Suppressor macrophage (primary cell): ENCODE measurements at places on chromosomes 12 and 14.
A peak's percentile ranks its signal among the peaks of the same experiment; 100 is the strongest.

DNA sequence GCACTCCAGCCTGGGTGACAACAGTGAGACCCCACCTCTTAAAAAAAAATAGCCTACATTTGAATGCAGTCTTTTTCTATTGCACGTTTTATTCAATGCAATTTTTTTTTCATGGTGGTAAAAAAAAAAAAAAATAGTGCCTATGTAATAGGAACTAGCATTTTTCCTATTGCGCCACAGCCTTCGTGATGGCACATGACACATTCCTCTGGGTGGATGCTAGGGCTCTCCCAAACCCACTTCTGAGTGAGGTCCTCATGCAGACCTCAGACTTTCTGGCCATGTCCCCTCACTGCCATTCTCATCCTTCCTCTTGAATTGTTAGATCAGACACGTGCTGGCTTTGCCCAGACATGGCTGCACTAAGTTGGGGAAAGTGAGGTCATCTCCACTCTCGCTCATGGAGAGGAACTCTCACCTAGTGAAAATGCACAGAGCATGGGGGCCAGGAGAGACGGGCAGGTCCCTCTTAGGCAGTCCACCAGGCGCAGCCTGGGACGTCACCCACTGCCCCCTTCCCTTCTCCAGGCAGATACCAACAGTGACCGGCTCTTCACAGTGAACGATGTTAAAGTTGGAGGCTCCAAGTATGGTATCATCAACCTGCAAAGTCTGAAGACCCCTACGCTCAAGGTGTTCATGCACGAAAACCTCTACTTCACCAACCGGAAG lies 19.2 kb downstream of the DCAF4 start:
- peak; percentile 69 for DNase-seq

GRCh38 chr14:81313775-81314429 lies 86.2 kb downstream of the STON2 start:
- peak; percentile 65 for DNase-seq

- no peak for DNase-seq
Observed at GRCh38 chr12:24820872-24821271, 128.0 kb downstream of the BCAT1 start.

DNA sequence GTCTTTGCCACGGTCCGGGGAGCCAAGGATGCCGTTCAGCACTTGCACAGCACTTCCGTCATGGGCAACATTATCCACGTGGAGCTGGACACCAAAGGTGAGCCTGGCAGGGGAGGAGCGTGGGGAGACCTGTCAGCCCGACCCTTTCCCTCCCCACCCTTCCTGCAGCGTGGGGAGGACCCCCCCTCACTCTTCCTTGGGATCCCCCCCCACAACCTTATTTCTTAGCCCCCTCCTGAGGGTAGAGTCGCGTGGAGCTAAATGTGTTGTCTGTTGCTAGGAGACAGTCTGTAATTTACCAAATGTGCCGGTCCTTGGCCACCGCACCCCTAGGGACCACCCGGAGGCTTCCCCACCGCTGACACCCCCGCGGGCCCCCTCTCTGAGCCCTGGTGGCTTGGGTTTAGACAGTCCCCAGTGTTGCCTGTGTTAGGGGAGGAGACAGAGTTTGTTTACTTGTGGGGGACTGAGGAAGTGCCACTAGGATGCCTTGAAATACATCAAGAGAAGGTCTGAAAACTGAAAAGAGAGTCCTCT lies 2.3 kb downstream of the SETD1B start:
- no peak for DNase-seq

- DNase-seq, result peak; percentile 52
Observed at GRCh38 chr12:45725631-45726602, 3.6 kb upstream of the ARID2 start.

DNA sequence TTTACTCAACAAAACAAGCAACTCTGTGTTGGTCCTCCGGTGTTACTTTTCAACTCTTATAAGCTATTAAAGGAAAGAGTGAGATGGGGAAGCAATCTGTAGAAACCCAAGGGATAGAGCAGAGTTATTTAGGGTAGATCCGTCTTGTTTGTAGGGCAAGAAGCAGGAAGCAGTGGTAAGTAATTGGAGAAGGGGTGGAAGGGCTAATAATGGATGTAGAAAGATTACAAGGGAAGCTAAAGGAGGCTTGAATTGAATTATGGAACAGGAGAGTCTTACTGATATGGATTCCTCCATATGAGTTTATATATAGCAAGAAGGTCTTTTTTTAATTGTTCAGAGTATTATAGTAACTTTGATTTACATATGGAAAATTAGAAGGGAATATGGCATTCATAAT lies 72.7 kb downstream of the MNAT1 start:
- DNase-seq, result no peak

DNA sequence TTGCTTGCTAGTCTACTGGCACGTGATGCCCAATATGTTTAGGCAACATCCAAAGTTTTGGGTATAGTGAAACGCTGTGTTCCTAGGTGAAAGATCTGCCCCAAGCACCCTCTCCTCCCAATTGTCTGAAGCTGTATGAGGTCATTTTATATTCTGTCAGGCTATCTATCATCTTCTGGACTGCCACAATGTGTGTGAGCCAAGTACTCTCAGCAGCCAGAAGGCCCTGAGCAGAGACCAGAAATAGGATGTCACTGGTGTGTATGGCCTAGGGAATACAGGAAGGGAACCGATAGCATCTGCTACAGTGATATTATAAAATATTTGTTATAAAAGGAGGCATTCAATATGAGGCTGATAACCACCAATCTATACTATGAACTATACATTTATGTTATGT lies 7.9 kb upstream of the PDE3A start:
- no peak for DNase-seq

DNA sequence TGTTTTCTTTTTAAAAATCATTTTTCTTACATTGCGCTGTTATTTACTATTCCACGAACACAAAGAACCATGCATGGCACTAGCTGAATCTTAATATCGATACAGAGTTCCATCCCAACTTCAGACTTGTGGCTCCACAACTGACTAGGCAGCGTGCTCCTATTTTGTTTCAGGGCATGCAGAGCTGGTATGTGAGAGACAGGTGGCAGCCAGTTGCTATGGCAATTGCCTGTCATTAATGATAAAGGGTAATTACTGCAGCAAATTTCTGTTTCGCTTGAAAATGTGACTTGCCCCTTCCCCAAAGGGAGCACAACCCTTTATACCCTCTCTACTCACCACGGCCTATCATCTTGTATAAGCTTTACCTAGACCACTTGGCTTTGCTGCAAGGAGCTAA lies 113.1 kb upstream of the G2E3 start:
- DNase-seq, result no peak

- no peak for DNase-seq
Observed at GRCh38 chr12:9674226-9674590, 4.7 kb downstream of the CLEC2D start.

DNA sequence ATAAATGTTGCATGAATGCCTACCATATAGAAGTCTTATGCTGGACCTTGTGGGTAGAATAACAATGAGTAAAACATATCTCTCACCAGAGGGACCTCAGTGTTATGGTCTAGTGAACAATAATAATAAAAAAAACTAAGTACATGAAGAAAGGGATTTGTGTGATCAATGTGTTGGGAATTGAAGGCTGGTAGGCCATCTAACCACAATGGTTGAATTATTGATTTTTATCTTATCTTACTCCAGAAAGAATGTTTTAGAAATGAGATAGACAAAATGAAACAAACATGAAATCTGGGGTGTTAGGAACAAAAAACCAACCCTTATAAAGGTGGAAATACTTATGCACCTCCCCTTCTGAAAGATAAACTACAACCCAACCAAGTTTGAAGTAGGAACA lies 243.9 kb upstream of the LRIG3 start:
- DNase-seq, result no peak

DNA sequence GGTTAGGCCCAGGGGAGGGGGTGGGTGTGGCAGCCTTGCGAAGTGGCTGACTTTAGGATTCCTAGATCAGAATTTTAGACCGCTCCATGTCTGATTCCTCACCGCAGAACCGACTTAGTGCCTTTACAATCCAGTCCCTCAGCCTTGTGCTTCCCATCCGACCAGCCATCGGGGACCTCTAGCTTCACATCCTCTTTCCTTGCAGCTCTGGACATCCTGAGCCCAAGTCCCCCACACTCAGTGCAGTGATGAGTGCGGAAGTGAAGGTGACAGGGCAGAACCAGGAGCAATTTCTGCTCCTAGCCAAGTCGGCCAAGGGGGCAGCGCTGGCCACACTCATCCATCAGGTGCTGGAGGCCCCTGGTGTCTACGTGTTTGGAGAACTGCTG lies 557 bp downstream of the COPS7A start:
- DNase-seq, result peak; percentile 72

DNA sequence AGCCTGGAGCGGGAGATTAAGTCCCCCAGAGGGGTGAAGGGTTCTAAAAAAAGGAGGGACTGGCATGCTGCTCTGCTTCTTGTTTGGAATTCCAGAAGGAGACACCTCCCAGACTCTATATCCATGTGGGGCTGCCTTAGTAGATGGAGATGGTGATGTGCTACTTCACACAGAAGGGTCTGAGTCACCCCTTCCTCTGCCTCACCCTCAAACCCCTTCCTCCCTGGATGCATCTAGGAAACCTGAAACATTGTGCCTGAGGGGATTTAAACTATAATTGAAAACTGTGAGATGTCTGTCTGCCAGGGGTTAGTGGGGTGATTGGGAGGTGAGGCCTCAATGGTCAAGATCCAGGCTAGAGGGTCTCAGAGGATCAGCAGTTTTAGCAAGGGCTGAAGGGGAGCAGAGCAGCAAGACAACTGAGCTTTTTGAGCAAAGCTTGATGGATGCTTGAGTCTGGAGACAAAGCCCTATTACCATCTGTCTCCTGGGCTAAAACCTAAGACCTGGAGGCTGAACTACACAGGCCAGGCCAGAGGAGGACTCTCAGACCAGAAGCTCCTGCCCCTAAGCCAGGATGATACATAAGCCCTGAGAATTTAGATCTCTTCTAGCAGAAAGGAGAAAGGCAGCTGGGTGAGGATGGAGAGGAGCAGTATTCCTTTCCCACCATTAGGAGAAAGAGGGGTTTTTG lies 314.7 kb upstream of the ATP2B1 start:
- no peak for DNase-seq

- DNase-seq, result no peak
Observed at GRCh38 chr12:87246726-87247125, 782.5 kb downstream of the C12orf50 start.

DNA sequence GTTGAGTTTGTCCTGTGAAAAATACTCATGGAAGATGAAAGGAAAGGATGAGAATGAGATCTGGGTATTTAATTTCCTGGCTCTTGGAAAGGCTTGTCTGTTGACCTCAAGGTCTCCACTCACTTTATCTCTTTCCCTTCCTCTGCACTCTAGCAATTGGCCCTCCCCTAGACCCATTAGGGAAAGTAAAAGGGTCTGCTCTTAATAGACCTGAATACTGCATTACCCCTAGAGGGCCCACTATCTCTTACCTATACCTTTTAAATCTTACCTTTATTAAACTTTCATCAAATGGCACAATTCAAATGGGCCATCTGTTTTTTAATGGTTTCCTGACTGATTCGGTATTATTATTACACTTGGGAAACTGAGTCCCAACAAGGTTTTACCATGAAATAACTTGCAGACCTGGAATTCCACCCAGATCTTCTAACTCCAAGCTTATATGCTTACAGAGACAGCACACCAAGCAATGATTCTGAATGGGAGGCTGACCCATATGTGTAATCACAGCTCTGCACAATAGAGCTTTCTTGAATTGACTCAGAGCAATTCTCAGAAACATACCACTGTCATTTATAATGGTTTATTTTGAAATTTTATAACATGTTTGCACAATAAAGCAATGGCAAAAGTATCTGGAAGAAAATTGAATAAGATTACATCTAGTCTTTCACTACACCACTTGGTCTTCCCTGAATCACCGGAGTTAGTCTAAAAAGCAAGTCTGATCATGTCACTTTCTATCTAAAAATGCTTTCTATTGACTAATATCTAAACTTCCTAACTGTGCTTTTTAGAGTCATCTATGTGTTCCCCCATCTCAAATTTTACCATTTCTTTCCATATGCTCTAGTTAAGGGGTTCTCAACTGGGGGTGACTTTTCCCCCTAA lies 618.5 kb downstream of the NRXN3 start:
- no peak for DNase-seq

GRCh38 chr12:93684716-93685115 lies 7.5 kb downstream of the CRADD start:
- no peak for DNase-seq
